ENCODE measurements at places on chromosomes 4 and X.

- DNase-seq: peak; percentile 23
These were observed 15.6 kb upstream of the ASMTL start for GRCh38 chrX:1468250-1468772.

GRCh38 chr4:184731056-184731455, 2.8 kb downstream of the CENPU start:
- DNase-seq: no peak

- peak; percentile 50 for DNase-seq
These were observed 1630.0 kb downstream of the STIM2 start for GRCh38 chr4:28490669-28491068.

DNA sequence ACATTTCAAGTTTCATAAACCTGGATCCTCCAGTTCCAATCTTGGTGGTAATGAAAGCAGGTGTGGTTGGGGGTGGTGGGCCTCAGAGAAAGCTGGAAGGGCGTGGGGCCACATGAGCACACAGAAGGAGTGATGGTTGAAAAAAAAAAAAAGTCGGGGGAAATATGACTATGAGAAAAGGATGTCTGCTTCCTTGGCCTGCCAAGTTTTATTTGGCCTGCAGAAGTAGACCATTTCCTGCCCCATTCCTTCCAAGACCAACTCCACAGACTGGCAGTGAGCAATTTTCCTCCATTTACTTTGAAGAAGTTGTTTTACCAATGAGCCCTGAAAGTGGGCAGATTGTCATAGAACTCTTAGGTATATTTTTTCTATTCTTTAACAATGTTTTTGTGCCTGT, 43.3 kb downstream of the LNX1 start:
- no peak for DNase-seq

- DNase-seq: no peak
These were observed 4.4 kb upstream of the INPP4B start for GRCh38 chr4:142850478-142850877.

DNA sequence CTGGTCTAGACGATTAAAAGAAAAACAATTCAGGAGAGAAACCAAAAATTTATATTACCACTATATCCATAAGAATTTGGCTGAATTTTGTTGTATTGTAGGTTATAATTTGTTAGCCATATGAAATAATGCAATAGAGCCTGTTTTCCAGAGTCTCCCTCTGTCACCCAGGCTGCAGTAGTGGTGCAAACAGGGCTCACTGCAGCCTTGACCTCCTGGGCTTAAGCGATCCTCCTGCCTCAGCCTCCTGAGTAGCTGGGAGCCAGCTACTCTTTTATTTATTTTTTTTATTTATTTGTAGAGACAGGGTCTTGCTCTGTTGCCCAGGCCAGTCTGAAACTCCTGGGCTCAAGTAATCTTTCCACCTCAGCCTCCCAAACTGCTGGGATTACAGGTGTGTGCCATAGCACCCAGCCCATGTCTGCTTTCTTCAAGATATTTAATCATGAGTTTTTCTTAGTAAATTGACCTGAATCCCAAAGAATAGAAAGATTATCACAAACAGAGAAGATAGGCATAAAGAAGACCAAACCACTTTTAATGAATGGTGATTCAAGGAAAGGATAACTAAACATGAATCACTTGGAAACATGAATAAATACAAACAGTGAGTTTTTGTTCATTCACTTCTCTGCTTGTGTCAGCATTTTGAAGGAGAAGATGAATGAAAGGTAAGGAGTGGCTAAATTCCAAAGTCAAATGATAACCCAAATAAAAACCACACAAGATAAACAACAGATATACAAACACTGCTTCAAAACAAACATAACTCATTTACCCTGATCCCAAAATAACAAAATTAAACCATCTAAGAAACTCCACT, 82.1 kb downstream of the PPP3CA start:
- DNase-seq: no peak

- DNase-seq: peak; percentile 8
These were observed 41.9 kb downstream of the PCDH19 start for GRCh38 chrX:100368167-100368566.

DNA sequence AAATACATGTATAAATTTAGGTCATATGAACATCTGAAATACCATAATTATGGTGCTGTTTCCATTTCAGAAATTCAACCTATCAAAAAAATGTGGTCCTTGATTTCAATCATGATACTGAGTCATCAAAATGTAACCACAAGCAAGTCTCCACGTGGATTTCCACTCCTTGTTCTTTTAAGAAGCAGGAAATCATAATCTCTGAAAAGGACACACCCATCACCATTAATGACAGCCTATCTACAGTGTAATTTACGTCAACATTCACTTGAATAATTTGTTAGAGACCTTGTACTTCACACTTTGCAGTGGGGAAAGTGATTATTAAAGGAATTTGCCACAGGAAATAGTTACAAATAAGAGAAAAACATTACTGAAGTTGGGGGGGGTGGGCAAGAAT, 17.7 kb upstream of the SLC7A11 start:
- peak; percentile 85 for DNase-seq

GRCh38 chr4:110107866-110108265, 90.5 kb downstream of the ELOVL6 start:
- DNase-seq: peak; percentile 76

DNA sequence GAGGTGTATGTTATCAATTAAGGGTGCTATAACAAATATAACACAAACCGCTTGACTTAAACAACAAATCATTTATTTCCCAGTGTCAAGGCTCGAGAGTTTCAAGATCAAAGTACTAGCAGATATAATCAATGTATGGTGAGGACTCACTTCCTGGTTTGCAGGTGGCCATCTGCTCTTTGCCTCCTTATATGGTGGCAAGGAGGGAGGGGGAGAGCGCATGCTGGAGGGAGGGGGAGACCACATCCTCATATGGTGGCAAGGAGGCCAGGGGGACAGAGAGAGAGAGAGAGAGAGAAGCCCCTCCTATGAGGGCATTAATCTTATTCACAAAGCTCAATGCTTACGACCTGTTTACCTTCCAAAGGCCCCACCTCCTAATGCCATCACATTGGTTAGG, 372.3 kb upstream of the SPOCK3 start:
- no peak for DNase-seq

- no peak for DNase-seq
These were observed 15.7 kb downstream of the ADGRA3 start for GRCh38 chr4:22500128-22500611.

GRCh38 chr4:2941138-2942036, 21.8 kb downstream of the NOP14 start:
- no peak for DNase-seq

GRCh38 chr4:70778888-70779422, 57.2 kb downstream of the RUFY3 start:
- DNase-seq: peak; percentile 95

GRCh38 chrX:124211312-124211942, 121.0 kb upstream of the TEX13D start:
- peak; percentile 20 for DNase-seq

GRCh38 chr4:145260091-145260490, 79.7 kb upstream of the OTUD4 start:
- DNase-seq: no peak

- DNase-seq: no peak
These were observed 1269.3 kb upstream of the TENM3 start for GRCh38 chr4:180973894-180974293.

DNA sequence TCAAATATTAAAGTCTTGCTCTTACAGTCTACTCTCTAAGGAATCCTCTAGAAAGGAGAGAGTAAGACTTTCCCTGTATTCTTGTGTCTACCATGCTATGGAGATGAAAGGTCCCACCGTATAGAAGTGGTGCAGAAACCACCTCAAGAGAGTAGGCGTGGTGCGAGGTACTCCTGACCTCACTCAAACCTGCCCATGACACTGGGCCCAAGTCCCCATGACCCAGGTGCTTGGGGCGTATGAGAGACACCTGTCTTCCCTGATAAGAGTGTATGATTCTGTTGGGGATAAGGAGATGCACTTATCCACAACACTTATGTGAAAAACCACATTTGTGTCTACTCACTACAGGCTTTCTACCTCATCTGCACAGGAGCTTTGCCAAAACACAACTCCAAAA, 55.0 kb upstream of the STS start:
- no peak for DNase-seq

DNA sequence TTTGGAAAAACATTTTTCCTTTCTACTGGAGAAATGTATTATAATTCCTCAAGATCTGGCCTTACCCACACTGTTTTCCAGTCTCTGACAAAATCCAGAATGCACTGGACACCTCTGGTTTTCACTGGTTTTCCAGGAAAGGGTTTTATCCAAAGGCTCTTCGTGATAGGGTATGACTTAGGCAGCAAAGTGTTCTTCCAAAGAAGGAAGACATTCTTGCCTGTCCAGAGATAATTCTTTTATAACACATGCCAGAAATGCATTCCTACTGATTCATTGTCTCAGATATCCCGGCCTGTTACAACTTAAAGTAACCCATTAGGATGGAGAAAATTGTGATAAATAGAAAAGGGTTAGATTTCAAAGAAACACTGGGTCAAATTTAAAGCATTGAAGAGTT, 2343.1 kb downstream of the PCDH7 start:
- peak; percentile 72 for DNase-seq

DNA sequence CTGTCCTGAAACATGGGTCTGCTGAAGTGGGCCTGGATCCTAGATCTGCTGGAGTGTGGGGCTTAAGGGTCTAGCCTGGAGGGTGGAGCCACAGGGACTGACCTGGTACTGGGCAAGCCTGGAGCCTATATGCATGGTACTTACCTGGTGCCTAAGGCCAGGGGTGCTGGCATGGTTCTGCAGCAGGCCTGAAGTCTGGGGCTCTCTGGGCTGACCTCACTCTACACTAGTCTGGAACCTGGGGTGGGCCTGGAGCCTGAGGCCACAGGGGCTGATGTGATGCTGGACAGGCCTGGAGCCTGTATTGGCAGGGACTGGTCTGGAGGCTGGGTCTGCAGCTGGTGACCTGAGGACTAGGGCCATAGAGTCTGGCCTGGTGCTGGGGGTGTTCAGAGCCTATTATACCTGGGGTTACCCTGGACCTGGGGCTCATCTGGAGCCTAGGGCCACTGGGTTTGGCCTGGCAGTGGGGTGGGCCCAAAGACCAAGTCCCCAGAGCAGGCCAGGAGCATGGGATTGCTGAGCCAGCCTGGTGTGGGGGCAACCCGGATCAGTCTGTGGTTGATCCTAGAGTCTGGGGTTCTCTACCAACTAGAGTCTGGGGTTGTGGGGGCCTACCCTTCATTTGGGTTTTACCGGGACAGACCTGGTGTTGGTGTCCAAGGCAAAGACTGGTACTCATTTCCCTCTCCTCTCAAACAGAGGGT, 179.6 kb downstream of the SLC4A4 start:
- DNase-seq: no peak

- DNase-seq: peak; percentile 68
These were observed 4.2 kb upstream of the CDS1 start for GRCh38 chr4:84578540-84579402.

DNA sequence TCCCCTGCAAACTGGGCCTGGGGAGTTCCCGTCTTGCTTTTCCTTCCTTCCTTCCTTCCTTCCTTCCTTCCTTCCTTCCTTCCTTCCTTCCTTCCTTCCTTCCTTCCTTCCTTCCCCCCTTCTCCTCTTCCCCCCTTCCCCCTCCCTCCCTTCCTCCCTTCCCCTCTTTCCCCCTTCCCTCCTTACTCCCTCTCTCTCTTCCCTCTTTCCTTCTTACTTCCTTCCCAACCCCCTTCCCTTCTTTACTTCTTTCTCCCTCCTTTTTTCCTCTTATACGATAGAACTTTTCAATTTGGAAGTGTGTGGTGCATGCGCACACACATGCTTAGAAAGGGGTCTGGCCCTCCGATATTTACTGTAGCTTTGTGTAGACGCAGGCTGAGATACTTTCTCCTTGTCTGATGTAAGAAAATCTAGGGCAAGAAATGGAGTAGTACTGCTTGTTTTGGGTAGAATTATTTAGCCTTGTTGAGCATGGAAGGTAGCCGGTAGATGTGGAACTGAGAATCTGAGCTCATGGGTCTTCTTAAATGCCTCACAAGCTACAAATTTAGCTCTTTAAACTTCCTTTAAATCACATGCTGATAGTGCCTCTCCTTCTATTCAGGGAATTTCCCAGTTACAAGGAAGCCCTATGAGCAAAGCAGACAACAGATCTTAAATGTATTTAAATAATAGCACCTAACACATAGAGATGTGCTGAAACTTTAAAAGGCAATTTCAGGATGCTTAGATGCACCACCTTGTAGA, 189.6 kb downstream of the GPAT3 start:
- no peak for DNase-seq

DNA sequence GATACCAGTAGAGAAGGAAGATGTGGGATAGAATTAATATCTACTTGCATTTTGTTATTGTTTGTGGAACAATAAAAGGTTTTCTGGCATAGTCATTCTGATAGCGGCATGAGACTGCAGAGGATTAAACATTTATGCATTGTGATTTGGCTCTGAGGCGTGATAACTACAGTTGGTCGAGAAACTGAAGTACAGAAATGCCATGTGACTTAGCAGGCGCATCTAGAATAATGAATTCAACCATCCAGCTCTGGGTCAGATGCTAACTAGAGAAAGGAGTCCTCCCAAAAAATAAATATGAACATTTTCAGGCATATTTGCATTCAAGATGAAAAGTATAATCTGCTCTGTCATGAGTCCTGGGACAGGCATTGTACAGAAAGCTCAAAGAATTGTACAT, 62.8 kb downstream of the CCSER1 start:
- no peak for DNase-seq

DNA sequence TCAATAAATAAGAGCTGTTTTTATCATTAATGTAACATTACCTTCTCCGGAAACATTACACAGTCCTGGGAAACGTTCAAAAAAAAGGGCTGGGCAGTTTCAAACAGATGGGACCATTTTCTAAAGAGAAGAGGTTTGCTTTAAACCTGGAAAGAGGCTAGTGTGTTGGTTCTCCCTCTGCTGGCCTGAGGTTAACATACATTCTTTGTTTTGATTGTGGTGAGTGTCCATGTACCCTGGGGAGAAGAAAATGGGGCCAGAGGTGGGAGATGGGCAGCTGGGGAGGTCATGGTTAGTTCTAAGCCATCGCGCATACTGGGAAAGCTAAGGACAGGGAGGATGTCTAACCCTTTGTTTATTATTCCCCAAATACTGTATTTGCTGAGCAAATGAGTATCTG, 194.7 kb downstream of the CPEB2 start:
- DNase-seq: peak; percentile 55

GRCh38 chrX:936979-937769, 275.3 kb downstream of the CRLF2 start:
- no peak for DNase-seq

GRCh38 chr4:26611372-26611771, 27.5 kb downstream of the TBC1D19 start:
- no peak for DNase-seq

DNA sequence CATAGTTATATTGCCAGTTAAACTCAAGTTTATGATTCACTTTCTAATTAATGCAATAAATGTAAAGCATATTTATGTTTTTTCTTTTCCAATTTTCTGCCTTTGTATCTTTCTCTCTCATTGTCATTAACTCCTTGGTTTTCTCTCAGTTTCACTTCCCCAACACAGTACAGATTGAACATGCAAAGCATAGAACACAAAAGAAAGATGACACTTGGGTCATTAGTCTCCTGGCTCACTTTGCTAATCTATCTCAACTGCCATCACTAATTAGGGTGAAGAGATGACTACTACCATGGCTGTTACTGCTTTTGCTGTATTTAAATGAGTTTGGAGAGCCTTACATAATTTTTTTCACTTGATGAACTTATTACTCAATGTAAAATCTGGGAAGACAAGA, 12.3 kb upstream of the NAA11 start:
- no peak for DNase-seq
